Left lobe of liver (tissue), 2 donors: ENCODE measurements at places on chromosomes 5 and 9.
A peak's percentile ranks its signal among the peaks of the same experiment; 100 is the strongest.

GRCh38 chr9:76086539-76086938 is 196.1 kb downstream of the PCSK5 start:
- DNase-seq: no peak

DNA sequence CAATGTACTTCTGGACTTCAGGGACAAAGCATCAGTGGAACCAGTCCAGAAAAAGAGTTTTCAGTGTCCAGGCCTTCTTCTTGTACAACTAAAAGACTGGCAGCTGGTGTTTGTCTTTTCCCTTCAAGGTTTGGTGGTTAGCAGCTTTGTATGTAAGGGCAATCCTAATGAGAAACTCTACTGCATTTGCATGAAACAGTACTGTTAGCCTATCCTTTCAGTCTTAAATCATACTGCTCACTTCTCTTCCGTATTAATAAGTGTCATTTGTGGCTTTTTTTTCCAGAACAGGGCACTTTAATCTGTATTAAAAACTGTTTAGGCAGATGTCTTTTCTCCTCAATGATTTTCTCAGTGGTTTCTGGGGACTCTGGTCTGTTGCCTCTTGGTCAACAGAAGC is 48.9 kb downstream of the FAM174A start:
- DNase-seq: no peak

- no peak for DNase-seq
Measured at GRCh38 chr5:142944140-142944539, 174.0 kb downstream of the ARHGAP26 start.

DNA sequence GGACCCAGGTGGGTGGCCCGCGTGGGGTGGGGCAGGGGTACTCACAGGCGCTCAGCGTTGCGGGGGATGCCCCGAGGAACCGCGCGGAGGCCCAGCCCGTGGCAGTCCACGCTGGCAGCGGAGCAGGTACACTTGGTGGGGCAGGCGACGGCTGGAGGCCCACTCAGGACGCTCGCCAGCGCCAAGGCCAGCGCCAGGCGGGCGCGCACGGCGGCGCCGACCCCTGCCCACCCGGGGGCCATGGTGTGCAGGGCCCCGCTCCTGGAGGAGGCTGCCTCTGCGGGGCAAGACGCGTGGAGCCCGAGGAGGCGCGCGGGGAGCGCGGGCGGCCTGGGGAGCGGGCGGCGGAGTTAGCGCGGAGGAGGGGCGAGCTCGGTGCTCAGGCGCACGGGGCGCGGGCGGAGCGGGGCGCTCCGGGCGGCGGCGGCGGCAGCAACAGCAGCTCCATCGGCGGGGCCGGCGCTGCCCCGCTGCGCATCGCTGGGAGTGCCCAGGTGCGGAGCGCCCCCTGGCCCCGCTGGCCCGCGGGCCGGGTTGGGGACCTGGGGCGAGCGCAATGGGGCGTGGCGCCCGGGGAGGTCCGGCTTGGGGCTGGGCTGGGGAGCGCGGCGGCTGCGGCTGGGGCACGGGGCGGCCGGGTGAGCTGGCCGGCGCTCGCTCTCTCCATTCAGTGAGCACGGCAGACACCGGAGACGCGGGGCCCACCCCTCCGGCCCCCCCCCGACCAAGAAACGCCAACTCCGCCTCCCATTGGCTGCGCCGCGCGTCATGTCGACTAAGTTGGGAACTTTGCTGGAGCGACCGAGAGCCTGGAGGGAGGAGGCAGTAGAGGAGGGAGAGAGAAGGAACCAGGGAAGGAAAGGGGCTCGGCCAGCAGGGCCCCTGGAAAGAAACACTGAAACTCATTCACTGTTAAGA is at the start of gene SLIT3:
SLIT3 (minus strand) TSS at position 672 of the 918 bp plus-strand sequence; CDS start at position 242, 430 bp downstream.
- no peak for DNase-seq

DNA sequence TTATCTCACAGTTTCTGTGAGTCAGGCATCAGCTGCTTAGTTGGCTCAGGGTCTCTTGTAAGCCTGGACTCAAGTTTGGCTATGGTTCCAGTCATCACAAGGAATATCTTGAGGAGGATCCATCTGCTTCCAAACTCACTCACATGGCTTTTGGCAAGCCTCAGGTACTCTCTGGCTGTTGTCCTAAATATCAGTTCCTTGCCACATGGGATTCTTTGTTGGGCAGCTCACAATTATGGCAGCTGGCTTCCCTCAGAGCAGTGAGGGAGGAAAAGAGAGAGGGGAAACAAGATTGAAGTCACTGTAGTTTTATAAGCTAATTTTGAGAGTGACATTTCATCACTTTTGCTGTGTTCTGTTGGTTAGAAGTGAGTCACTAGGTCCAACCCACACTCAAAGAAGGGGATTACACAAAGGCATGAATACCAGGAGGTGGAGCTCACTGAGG is 144.5 kb downstream of the GCNT1 start:
- no peak for DNase-seq

DNA sequence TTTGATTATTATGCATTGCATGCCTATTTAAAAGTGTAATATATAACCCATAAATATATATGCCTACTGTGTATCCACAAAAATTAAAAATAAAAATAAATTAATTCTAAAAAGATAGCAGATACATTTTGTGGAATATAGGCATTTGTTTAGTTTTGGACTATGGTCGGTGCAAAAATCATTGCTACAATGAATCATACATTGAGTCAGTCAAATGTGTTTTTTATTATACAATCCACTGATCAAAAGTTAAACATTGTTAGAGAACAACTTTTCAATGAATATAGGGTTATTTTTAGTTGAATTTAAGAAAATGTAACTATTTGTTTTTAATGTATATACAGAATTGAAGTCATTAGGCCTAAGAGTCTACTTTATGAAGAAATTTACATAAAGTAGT is 885.9 kb downstream of the EFNA5 start:
- no peak for DNase-seq

DNA sequence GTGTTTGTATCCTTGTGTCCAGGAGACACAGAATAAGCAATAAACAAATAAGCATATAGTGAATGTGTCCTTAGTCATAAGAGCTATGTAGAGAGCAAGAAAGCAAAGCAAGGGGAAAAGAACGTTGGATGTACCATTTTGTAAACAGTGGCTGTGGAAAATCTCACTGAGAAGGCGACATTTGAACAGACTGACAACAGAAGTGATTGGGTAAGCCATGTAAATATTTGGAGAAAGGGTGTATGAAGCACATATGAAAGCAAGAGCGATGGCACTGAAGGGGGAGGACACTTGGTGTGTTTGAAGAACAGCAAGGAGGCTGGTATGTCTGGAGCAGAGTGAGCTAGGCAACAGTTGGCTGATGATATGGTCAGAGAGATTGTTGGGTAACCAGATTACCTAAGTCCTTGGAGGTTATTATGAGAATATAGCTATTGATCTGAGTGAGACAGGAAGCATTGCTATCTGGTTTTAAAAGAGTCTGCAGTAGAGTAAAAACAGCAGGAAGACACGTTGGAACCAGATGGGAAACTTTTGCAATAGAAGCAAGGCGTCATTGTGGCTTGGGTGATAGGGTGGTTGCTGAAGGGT is 115.5 kb upstream of the IL7R start:
- peak; percentile 65 for DNase-seq

GRCh38 chr9:36991516-36992134 is 42.4 kb downstream of the PAX5 start:
- DNase-seq: no peak

DNA sequence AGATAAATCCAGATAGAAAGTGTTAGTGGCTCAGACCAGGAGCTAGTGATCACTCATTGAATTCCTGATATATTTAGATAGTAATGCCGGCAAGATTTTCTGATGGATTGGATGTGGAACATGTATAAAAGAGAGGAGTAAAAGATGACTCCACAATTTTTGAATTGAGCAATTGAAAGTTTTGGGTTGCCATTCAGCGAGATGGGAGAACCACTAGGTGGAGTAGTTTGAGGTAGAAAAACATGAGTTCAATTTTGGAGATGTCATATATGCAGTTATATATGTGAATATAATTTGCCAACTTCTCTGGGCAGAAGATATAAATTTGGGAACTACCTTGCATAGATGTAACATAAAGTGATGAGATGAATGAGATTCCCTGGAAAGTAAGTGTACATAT is 502.5 kb upstream of the SEMA6A start:
- DNase-seq: no peak

DNA sequence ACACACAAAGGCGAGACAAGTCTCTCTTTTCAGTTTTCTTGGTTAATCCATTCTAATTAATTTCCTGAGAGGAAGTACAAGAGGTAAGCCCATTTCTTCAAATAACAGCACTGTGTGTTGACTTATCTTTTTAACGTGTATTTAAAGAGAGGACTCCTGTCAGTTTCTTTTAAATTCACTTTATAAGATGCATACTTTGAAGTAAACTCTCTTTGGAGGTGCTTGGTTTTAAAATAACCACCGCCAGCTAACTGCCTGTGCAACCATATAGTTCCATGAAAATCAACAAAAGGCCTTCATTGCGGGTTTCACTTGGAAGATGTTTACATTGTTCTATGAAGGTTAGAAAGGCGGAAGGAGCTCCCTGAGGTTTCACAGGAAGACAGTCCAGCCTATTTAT is 13.1 kb upstream of the SERINC5 start:
- DNase-seq: no peak

GRCh38 chr5:97543166-97543565 is 360.1 kb upstream of the RIOK2 start:
- DNase-seq: no peak

DNA sequence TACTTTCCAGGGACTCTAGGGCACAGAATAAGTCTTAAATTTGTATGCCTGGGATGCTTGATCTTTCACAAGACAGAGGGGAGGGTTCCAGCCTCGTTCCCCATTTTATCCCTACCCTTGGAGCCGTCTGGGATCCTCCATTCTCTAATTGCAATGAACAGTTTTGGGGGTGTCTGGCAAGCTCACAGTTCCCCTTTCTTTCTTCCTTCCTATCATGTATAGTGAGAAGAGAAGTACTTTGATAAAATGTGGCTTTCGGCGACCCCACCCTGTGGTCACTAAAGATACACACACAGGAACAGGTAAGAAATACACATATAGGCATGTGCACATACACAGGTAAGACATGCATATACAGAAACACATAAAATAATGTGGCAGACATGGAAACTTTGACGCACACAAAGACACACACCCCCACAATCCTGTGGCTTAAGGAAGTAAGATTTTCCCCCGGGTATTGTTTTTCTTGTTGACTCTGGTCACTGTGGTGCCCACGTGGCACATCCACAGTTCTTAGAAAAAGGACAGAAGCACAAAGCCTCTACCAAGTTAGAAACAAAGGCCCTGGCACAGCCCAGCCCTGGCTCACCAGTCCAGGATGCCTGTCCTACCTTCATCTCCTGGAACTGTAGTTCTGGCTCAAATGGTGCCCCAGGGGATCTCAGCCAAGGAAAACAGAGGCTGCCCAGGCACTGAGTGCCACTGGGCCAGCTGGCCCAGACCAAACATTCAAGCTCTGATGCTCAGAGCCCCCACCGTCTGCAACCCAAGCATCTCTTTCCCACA is 6.3 kb upstream of the SMU1 start:
- peak; percentile 64 for DNase-seq

- no peak for DNase-seq
Measured at GRCh38 chr9:4106760-4107143, 193.1 kb downstream of the GLIS3 start.

- no peak for DNase-seq
Measured at GRCh38 chr5:179271821-179272325, 73.4 kb downstream of the ADAMTS2 start.

DNA sequence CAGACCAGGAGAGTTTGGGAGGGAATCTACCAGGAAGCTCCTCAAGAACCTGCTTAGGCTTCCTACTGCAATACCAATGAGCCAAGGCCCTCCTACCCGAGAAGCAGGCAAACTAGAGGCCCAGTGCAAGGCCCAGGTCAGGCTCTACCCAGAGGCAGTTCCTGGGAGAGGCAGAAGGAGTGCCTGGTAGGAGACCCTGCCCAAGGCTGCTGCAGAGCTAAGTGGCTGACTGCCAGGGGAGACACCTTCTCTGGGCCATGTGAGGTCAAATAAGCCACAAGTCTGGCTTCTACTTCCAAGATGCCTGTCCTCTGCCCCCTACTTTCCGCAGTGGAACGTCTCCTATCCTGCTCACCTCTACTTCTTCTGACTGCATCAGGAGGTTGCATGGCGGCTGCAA is 17.8 kb downstream of the ACSL6 start:
- no peak for DNase-seq

GRCh38 chr9:119092125-119092524 is 277.1 kb downstream of the BRINP1 start:
- no peak for DNase-seq

GRCh38 chr5:98106116-98107031 is 667.1 kb upstream of the RGMB start:
- no peak for DNase-seq

- no peak for DNase-seq
Measured at GRCh38 chr9:17865881-17866280, 287.0 kb downstream of the SH3GL2 start.

DNA sequence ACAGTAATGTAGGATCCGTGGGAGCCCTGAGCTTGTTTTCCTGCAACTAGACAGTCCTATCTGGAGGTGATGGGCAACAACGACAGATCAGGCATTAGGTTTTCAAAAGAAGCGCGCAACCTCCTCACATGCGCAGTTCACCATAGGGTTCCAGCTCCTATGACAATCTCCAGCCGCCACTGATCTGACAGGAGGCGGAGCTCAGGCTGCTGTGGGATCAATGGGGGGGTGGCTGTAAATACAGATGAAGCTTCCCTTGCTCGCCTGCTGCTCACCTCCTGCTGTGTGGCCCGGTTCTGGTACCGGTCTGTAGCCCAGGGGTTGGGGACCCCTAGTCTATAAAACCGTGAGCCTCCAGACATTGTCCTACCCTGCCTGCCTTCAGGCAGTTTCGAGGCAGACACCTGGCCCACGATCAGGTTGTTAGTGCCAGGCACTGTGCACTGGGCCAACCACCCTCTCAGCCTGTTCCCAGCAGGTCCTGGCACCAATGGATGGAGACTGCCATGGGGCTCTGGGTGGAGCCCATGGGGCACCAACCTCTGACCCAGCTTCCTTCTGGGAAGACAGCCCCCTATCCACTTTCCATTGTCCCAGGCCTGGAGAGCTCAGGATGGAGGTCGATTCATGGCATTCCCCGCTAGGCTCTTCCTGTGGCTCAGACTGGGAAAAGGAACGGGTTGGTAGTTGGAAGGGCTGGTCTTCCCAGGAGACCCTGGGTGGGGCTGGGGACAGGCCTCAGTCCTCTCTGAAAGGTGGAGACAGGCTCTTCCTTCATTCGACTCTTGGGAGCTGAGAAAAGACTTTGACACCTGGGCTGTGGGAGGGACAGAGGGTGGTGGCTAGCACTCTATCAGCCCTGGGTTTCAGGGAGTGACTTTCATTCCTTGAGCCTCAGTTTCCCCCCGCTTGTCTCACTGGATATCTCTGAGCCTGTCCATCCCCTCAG is 1.7 kb downstream of the ENDOG start:
- peak; percentile 59 for DNase-seq

DNA sequence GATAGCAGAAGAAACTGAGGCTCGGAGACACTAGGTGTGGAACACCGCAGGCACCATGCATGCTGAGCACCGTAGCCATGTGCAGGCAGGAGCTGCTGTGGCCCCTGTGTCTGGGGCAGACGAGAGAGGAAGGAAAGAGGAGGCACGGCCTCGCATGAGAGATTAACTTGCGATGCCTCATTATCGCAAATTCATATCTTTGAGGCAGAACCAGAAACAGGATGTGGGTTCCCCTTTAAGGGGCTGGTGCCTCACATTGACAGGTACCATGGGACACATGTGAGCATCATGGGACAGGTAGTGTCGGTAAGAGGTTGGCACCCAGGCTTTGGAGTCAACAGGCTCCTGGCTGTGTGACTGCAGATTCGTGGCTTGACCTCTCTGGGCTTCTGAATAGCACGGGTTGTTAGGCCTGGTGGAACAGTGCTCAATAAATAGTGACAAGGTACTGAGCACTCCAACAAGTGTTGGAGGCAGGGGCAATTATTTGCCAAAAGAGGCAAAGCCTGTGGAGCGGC is 40.8 kb downstream of the NAIF1 start:
- DNase-seq: no peak
